ENCODE measurements at places on chromosomes 7 and 10.

DNA sequence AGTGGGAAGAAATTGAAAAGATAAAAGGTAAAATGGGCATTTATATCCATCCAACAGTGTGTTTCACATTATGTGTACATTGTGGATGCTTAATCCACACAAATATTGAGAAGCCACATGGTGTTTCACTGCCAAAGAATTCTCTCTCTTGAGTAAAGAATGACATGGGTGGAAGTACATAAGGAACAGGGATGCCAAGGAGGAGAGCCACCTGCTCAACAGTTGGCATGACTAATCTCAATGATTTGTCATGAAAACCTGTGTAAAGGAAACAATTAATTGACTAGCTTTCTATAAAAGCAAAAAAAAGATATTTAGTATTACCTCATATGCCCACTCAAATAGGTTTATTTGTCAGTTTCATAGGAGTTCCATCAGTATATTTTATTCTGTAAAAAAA, 43.1 kb downstream of the MAGI2 start:
- DNase-seq, result no peak

- no peak for DNase-seq
Measured at GRCh38 chr10:88181902-88182600, 318.6 kb downstream of the PTEN start.

DNA sequence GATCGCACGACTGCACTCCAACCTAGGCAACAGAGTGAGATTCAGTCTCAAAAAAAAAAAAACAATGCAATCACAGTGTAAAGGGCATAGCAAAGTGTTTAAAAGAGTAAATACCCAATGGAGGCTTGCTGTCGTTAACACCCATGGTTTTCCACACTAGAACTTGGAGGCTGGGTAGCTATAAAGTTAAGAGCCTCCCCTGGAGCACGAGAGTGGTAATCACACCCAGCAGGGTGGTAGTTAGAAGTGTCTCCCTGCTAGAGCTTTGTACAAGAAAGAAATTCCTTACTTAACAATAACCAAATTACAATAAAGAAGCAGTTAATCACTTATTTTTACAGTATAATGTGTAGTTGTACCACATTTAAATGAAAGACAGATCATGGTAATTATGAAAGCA, 1078.9 kb downstream of the NRG3 start:
- DNase-seq, result no peak

- DNase-seq, result no peak
Measured at GRCh38 chr7:83957333-83957732, 237.3 kb downstream of the SEMA3A start.

GRCh38 chr7:75691793-75692543, 46.8 kb downstream of the HIP1 start:
- no peak for DNase-seq

GRCh38 chr10:127919418-127920271, 12.7 kb downstream of the PTPRE start:
- DNase-seq, result no peak

Data from activated T-cell treated with anti-CD3 and anti-CD28 coated beads, Interleukin-2, amount 50 U/mL, for 48 hours (primary cell).